ENCODE measurements at places on chromosomes 6 and 20.
A peak's percentile ranks its signal among the peaks of the same experiment; 100 is the strongest.

GRCh38 chr6:89146718-89147700 lies 1.2 kb downstream of the PM20D2 start:
- peak; percentile 4 for DNase-seq

GRCh38 chr6:157708239-157708638 lies 114.8 kb upstream of the SNX9 start:
- DNase-seq, result no peak

GRCh38 chr6:116883005-116883404 lies 6.0 kb downstream of the RFX6 start:
- DNase-seq, result no peak

GRCh38 chr20:24651171-24651975 lies 181.9 kb downstream of the SYNDIG1 start:
- DNase-seq, result no peak

DNA sequence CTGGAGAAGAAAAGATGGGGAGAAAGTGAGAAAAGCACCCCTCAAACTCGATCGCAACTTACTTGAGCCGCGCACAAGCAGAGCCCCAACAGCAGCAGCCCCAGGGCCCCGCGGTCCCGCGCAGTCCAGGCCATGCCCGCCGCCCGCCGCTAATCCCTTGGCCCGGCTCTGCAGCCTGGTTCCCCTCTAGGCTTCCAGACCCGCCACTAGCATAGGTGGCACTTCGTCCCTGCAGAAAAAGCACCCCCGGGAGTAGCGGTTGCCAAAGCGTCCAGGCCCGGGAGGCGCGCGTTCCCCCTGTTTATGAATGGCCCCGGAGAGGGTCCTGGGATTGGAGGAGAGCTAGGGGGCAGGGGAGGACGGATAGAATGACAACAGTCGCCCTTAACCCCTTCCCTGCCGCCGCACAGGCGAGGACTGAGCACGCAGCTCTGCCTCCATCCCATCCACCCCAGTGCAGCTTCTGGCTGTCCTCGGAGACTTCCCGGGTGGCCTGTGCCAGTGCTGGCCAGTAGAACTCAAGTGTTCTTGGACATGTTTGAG lies 19.9 kb downstream of the COL9A1 start:
- no peak for DNase-seq

DNA sequence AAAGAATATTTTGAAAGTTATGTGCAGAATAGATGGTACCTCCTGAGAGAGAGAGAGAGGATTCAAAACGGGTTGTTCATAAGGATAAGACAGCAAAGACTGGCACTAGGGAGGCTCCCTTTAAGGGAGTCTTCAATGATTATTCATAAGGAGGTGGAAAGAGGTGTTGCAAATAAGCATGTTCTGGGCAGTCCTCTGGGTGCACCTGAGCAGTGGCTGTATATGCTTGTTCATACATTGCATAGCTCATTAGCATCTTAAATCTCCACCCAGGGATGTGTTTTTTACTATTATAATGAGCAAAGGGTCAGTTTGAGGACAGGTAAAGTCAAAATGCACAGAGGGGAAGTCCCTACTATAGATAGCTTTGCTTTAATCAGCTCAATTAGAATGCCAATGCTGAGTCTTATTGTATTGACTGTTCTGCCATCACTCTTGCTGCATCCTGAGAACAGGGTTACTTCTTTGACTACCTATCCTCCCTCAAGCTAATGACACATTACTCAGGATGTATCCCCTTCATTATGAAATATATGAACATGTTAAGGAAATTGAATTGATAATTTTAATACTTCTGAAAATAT lies 10.0 kb upstream of the SIRPG start:
- no peak for DNase-seq

- DNase-seq, result no peak
These were observed 41.4 kb downstream of the KIZ start for GRCh38 chr20:21167261-21167660.

DNA sequence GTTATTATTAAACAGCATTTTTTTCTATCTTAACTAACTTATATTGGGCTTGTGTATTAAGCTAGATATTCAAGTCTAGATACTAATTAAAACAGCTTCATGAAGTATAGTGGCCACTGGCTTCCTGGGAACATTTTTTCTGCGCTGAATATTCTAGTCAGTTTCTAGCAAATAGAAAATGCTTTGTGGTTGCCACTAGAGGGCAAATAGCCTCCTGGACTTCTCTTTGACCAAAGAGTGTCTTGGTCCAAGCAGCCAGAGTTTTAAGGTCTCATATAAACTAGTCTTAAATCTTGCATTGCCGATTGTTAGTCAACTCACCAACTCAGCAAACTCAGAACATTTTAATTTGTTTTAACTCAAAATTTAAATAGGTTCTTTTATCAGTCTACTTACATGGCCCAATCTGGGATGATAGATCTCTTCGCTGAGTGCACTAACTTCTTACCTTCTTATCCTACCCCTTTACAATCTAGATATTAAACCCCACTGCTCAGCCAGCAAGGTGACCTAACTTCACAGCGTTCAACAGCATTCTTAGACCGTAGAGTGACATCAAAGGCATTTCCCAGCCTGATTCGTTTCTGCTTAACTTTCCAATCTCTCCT lies 24.6 kb upstream of the ID4 start:
- DNase-seq, result no peak

- DNase-seq, result no peak
These were observed 92.4 kb downstream of the COL9A1 start for GRCh38 chr6:70210462-70210861.

GRCh38 chr20:8914421-8914820 lies 154.5 kb upstream of the PLCB4 start:
- DNase-seq, result no peak

DNA sequence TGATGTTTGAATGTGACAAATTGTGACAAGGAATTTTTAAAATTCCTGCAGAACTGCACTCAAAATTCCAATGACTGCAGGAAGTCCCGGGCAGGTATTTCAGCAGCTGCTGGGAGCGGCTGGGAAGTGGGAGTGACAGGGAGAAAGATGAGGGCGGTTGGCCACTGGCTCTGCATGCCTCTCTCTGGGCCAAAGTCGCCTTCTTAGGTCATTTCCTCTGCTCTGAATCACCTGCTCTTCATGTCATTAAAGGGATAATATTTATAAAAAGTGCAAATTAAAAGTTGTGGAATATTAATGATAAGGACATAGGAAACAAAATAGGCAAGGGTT lies 43.9 kb downstream of the RAMACL start:
- no peak for DNase-seq

- DNase-seq, result no peak
These were observed 92.9 kb downstream of the ZMYND8 start for GRCh38 chr20:47263465-47264084.

DNA sequence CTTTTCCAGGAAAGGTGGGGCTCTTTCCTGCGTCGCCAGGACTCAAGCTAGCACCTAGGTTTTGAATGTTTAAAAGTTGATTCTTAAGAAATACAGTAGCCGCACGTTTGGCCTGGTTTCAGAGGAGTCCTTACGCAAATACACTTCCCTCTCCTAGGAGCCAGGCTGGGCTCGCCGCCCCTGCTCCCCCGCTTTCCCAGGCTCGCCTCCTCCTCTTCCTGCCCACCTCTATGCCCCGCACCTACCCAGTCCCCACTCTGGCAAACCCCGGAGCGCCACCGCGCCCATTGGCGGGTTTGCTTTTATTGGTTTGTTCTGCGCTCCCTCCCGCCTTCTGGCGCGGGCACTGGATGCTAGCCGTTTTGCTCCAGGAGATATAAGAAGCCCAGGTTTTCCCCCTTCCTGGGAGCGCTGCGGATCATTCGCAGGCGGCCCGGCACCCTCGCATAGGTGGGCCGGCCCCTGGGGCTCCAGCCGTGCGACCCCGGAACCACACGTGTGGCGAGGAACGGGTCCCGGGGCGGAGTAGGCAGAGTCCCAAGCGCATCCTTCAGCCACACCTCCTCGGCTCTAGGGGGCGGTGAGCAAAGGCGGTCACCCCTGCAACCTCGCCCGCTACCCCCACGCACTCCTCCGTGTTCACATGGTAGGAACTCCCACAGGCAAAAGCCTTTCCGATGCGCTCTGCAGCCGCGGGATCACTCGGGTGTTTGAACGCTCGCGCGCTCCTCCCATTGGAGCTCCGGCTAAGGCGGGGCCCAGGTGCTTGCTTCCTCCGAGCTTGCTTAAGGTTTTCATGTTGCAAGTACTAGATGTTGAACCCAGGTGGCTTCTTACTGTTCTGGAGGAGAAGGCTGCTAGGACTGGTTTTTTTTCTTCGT lies 119.0 kb downstream of the RTN4IP1 start:
- DNase-seq, result peak; percentile 50

DNA sequence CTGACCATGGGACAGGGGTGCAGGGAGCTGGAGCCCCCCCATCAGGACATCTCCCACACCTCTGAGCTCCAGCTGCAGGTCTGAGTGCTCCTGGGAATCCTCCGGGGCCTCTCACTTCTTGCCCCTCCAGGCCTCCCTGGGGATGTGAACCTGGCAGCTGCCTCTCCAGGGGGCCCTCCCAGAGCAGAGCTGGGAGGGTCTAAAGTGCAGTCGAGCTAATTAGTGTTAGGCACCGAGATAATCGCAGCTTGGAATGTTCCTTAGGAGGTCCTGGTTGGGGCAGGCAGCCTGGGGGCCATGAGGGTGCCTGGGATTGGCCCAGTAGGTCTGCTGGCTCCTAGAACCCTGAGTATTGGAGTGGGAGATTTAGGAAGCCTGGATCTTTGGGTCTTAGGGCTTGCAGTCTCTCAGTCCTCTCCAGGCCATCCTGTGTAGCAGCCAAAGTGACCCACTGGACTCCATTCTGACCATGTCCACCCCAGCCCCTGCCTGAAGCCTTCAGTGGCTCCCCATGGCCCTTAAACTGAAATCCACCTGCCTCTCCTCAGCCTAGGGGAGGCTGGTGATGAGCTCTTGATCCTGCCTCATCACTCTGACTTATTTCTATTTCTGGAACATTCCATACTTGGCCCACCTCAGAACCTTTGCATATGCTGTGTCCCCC lies 26.0 kb downstream of the CEBPB start:
- DNase-seq, result no peak

DNA sequence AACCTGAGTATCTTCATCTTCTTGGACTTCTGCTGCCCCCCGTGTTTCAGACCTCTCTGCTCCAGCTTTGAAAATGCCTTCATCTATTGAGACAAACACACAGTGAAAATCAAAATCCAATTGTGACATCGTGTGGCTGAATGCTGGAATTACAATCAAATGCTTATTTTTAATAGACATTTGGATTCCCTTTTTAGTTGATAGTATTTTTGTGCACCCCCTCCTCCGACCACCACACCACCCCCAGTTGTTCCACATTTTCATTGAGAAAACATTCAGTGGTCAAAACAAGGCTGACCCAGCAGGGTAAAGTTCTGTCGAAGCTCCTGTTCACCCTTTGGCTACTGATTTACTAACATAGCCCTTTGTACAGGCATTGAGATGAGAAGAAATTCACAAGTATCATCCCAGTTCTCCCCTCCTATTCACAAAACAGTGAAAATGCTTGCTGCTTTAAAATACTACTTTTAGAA lies 79.0 kb downstream of the NRSN1 start:
- DNase-seq, result no peak

DNA sequence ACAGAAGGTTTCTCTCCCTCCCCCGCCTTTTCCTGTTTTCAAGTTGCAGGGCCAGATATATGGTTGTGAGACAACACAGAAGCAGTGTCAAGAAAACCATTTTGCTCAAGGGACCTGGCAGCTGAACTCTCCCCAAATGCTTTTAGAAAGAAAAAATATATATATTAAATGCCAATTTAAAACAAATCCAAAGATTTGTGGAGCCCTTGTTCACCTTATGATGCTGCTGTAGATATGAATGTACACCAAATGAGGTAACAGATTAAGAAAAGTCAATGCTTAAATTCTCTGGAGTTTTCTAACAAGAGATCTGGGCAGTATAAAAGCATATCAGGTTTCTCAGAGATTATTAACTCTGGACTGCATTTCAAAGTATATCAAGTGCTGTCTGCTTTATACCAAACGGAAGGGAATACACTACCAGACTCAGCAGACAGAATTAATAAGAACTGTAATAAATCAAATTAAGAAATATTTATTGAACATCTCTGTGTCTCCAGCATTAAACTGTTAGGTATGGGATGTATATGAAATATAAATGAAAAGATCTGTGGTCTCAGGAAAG lies 357.5 kb downstream of the HDGFL1 start:
- DNase-seq, result no peak

GRCh38 chr20:4811661-4812181 lies 90.0 kb downstream of the PRND start:
- DNase-seq, result peak; percentile 24

- no peak for DNase-seq
These were observed 71.4 kb downstream of the BMP7 start for GRCh38 chr20:57195023-57195422.

- no peak for DNase-seq
These were observed 912 bp downstream of the SNRNP48 start for GRCh38 chr6:7590918-7591302.

- no peak for DNase-seq
These were observed 4.1 kb downstream of the ZNFX1 start for GRCh38 chr20:49273696-49274277.

DNA sequence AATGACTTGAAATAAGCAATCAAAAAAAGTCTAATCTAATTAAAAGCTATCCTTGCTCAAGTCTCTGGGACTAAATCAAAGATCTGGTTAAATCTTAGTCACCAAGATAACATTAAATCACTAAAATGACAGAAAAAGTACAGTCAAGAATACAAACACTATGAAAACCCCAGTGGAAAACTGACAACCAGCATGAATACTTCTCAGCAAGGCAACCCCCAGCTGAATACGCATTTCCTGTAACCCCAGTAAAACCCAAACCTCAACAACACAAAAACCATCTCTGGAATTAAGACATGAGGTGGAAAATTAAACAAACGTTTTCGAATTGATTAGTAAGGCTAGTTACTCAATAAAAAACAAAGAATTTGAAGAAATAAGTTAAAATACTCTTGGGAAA lies 23.7 kb upstream of the ZC3H12D start:
- DNase-seq, result peak; percentile 80

DNA sequence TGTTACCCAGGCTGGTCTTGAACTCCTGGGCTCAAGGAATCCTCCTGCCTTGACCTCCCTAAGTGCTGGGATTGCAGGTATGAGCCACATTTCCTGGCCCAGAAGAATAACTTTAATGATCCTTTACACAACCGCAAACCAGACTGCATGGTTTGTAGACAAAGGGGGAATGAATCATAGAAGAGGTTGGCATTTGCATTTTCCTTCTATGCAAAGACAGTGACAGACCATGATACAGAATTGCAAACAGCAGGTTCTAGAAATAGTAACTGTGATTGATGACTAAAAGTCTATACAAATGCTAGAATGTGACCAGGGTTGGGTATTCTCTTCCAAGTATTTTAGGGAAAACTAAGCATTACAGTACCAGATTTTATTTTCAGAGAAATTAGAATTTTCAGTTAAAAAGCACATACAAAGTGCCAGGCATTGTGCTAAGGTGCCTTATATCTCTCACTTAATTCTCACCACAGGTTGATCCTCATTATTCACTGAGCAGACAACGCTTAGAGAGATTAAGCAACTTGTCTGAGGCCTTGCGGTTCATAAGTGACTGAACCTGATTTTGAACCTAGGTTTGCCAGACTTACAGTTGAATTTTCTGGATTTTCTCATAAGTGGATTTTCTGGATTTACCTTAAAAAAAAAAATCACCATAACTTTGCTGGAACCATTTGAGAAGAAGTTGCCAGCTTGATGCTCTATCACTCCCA lies 146.6 kb downstream of the ZFAND3 start:
- DNase-seq, result no peak

- DNase-seq, result no peak
These were observed 178.3 kb downstream of the TMEM242 start for GRCh38 chr6:157144859-157145568.

GRCh38 chr6:91653076-91653723 lies 1066.3 kb upstream of the MAP3K7 start:
- no peak for DNase-seq

All from T-helper 1 cell (primary cell).